ENCODE measurements at places on chromosomes 13 and 19. TPM values are rescaled to one million over a fixed set of nuclear protein-coding genes. Genes with fewer than 3 reads are reported as not detected.

Gene NOVA2
- total RNA-seq: not detected

Gene THSD8
- total RNA-seq: not detected

Gene LILRB3
- not detected for total RNA-seq

Gene ZNF91
- total RNA-seq: 23.0 TPM

Gene ZNF418
- total RNA-seq: 6.3 TPM

Gene IZUMO2
- total RNA-seq: not detected

Gene MADCAM1
- total RNA-seq: 0.16 TPM

Gene GJB6
- total RNA-seq: not detected

Gene GTPBP3
- total RNA-seq: 14.9 TPM

Gene TLE6
- total RNA-seq: 2.3 TPM

Gene SIAH3
- total RNA-seq: not detected

Gene ZNF235
- 7.5 TPM for total RNA-seq

Gene ERICH4
- total RNA-seq: not detected

Gene CLEC17A
- not detected for total RNA-seq

Gene ACP7
- total RNA-seq: 1.1 TPM

Gene MAST1
- total RNA-seq: 0.36 TPM

Gene PRKCG
- total RNA-seq: 0.12 TPM

Gene CEACAM20
- not detected for total RNA-seq

Gene GDF15
- 4.9 TPM for total RNA-seq

Gene PRTN3
- not detected for total RNA-seq

Gene NCR1
- total RNA-seq: not detected

Gene SIGLEC12
- not detected for total RNA-seq

Gene ATP8A2
- total RNA-seq: under 0.01 TPM

Gene MIPEP
- 16.8 TPM for total RNA-seq

Gene NLRP9
- total RNA-seq: not detected

Gene LGI4
- 1.3 TPM for total RNA-seq

Gene CYP4F12
- not detected for total RNA-seq

Gene TUBA3C
- not detected for total RNA-seq

Gene CGB5
- 0.16 TPM for total RNA-seq

Gene AXL
- total RNA-seq: 371 TPM

Gene SPRED3
- total RNA-seq: 1.5 TPM

Gene OR7D2
- not detected for total RNA-seq

Gene ANGPTL4
- total RNA-seq: 1.2 TPM

Gene GNG7
- 0.36 TPM for total RNA-seq

Gene CHMP2A
- total RNA-seq: 70.1 TPM

Gene FAM187B
- not detected for total RNA-seq

Gene SLC25A30
- total RNA-seq: 9.9 TPM

Gene KIRREL2
- not detected for total RNA-seq

Measured in hair follicle dermal papilla cell (primary cell).